T-helper 17 cell (primary cell): ENCODE measurements at places on chromosomes 13 and 19.

- no peak for DNase-seq
Observed at GRCh38 chr13:27923794-27924528, 4.2 kb downstream of the PDX1 start.

GRCh38 chr13:24348385-24348784 is 39.0 kb downstream of the C1QTNF9 start:
- no peak for DNase-seq

DNA sequence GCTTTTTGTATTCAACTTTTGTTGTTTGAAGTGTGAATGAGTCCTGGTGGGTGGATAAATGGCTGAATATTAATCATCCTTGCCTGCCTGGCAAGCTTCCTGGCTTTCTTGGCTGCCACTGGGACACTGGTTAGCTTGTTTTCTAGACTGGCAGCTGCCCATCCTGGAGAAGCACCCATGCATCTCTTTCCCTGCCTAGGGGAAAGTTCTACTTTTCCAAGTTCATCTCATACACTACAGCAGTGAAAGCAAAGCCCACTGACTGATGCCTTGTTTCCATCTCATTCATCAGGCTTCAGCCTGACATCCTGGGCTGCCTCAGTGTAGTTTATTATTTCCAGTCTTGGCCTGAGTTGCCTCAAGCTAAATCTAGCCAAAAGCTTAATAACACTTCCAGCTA is 244.8 kb downstream of the PCDH20 start:
- DNase-seq, result no peak

DNA sequence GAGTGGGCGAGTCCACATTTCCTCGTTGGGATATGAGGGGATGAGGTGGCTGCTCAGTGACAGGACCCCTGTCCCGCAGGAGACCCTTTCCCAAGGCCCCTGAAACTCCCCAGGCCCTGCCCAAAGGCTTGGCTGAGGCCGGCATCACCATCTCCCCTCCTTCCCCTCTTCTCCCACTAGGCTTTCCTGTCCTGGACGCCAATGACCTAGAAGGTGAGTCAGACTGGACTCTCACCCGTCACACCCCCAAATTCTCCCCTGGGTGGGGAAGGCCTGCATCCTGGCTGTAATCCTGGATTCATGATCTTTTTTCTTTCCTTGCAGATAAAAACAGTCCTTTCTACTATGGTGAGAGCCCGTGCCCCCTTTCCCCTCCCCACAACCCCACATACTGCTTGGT is 5.3 kb downstream of the FXYD3 start:
- no peak for DNase-seq

DNA sequence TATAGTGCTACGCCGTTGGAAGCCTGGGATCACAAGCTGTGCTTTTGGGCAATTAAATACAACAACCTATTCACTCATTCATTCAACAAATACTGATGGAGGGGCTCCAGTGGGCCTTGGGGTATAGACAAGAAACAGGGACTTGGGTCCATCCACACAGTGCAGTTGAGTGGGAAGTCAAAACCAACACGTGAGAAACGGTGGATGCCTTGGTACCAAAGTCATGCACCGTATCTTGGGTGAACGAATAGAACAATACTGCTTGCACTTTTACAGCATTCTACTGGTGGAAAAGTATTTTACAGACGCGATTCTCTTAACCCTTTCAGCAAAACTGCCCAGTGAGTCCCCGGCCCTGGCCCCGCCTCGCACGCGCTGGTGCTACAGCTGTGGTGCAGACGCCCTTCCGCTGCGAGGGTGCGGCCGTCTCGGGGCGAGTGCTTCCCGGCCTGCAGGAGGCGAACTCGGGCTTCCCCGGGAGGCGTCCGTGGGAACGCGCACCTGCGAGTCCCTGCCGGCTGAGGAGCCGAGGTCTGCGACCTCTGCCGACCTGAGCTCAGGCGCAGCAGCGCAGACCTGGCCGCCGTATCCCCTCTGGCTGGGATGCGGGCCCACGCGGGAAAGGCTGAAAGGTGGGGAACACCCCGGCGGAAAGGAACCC is 8.3 kb downstream of the TNFRSF19 start:
- peak; percentile 49 for DNase-seq

DNA sequence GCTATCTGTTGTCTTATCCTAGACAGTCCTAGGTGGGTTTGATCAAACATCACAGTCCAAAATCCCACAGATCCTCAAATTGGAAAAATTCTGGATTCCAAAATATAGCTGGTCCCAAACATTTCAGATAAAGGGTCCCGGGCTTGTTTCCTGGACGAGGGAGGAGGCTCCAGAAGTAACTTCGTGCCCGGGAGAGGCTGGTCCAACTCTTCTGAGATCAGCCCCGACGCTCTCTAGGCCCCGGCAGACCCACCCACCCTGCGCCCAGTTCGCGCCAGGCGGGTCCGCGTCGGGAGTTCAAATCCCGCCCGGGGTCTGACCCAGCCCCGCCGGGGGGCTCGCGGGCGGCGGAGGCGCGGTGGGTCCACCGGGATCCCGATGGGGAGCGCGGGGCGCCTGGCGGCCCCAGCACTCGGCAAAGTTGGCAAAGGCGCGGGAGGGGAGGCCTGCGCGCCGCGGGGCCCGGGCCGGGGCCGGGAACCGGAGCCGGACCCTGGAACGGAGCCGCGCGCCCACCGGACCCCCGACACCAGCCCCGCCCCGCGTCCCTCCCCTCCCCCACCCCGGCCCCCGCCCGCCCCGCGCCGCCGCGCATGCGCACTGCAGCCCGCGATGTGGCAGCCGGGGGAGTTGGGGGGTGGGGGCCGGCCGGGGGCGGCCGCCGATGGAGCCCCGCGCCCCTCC is 513 bp downstream of the MIER2 start:
- DNase-seq, result no peak

DNA sequence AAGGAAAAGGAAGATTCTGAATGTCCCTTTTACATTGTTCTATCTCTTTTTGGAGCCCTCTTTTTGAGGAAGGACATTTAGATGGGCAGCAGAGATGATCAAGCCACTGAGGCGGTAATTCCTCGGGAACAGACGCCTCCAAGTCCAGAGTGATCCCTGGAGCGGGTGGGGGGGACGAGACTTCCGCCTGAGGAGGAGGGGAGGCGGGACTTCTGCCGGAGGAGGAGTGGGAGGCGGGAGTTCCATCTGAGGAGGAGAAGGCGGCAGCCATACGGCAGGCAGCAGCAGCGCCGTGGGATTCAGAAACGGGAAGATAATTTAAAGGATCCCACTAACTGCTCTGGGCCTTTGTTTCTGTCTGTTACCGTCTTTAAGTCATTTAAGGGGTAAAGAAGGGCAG is 37.6 kb upstream of the CD177 start:
- DNase-seq, result no peak

GRCh38 chr19:927780-928401 is 2.1 kb downstream of the ARID3A start:
- no peak for DNase-seq

- no peak for DNase-seq
Observed at GRCh38 chr19:10372690-10373089, 7.7 kb downstream of the TYK2 start.

DNA sequence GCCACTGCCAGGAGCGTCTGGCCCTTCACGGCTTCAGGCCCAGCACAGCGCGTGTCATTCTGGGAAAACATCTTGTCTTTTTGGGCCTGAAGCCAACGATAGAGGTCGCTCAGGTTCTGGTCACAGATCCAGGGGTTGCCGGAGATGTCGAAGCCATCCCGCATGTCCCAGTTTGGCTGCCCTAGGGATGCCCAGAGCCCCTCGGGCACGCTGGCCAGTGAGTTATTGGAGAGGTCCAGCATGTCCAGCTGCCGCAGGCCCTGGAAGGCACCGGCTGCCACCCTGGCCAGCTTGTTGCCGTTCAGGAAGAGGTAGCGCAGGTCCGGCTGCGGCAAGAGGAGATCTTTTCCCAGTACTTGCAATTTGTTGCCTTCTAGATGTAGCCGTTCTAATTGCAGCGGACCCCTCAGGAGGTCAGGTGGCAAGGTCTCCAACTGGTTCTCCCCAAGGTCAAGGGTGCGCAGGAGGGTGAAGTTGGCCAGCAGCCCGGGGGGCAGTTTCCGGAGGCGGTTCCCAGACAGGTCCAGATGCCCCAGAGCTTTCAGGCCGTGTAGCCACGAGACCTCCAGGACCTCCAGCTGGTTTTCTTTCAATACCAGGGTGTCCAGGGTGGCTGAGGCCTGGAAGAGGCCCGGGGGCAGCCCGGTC is 1.8 kb downstream of the LRG1 start:
- DNase-seq, result no peak

DNA sequence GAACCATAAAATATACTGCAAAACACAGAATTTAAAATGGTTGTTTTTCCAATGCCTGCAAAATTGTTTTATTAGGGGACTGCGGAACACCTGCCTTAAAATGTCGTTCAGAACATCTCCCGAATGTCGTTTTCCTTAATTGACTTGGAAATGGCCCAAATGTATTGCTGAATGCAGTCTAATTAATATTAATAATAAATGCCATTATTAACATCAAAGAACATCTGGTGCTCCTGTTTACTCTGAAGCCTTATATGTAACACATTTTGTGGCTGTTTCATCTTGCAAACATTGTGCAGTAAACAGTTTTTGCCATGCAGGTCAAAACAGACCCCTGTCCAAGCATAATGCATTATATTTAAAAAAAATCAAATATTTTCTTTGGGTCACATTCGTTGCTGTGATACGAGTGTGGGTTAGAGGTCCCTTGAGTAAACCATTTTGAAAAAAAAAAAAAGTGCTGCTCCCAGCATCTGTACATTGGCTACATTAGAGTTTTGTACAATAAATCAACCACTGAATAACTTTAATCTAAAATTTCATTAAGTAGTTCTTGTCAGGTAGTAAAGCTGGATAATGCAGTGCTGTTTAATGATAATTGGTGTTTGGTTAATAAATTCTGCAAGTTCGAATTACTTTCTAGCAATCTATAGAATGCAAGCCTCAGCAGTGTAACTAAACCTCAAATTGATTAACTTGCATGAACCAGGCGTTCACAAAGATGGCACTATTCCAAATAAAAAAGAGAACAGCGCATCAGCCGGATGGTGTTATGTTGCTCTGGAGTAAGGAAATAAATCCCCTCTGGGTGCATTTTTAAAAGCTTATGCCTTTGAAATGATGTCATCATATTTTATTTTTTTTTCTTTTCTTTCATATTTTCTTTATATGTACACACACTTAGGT is 140.2 kb downstream of the ZNF536 start:
- DNase-seq, result no peak

GRCh38 chr13:66301006-66301405 is 929.1 kb downstream of the PCDH9 start:
- no peak for DNase-seq

- no peak for DNase-seq
Observed at GRCh38 chr19:44571830-44572580, 41.4 kb upstream of the IGSF23 start.

DNA sequence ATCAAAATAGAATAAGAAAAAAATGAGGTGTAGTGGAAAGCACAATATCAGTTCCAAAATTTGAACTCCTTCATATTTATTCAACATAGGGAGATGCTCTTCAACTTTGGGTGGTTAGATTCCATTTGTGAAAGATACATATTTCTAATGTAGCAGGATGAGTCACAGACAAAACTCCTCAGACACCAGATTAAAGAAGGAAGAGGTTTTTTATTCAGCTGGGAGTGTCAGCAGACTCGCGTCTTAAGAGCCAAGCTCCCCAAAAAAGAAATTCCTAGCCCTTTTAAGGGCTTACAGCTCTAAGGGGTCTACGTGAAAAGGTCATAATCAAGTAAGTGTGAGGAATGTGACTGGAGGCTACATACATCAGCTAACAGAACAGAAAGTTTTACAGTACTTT is 6.8 kb upstream of the ZNF765 start:
- DNase-seq, result no peak

- DNase-seq, result no peak
Observed at GRCh38 chr19:10520652-10521318, 3.5 kb upstream of the S1PR5 start.

DNA sequence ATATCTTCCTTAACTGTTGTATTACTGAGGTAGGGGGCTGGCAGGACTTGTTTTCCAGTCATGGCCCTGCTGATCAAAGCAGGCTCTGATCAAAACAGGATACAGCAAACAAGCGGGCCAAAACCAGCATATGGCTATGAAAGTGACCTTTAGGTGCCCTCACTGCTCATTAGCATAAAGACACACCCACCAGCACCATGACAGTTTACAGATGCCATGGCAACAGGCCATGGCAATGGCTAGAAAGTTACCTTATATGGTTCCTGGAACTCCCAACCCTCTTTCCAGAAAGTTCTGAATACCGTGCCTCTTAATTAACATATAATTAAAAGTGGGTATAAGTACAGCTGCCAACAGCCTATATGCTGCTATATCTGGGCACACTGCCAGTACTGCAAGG is 551.4 kb upstream of the SGCG start:
- DNase-seq, result no peak

GRCh38 chr13:53138376-53139036 is 109.9 kb downstream of the OLFM4 start:
- DNase-seq, result no peak

GRCh38 chr13:38636761-38637160 is 50.1 kb upstream of the FREM2 start:
- DNase-seq, result no peak

- no peak for DNase-seq
Observed at GRCh38 chr13:30148171-30148754, 159.1 kb downstream of the KATNAL1 start.

- no peak for DNase-seq
Observed at GRCh38 chr19:23273022-23273589, 22.9 kb upstream of the ZNF724 start.

- peak; percentile 58 for DNase-seq
Observed at GRCh38 chr19:1503089-1503924, 9.5 kb downstream of the ADAMTSL5 start.

DNA sequence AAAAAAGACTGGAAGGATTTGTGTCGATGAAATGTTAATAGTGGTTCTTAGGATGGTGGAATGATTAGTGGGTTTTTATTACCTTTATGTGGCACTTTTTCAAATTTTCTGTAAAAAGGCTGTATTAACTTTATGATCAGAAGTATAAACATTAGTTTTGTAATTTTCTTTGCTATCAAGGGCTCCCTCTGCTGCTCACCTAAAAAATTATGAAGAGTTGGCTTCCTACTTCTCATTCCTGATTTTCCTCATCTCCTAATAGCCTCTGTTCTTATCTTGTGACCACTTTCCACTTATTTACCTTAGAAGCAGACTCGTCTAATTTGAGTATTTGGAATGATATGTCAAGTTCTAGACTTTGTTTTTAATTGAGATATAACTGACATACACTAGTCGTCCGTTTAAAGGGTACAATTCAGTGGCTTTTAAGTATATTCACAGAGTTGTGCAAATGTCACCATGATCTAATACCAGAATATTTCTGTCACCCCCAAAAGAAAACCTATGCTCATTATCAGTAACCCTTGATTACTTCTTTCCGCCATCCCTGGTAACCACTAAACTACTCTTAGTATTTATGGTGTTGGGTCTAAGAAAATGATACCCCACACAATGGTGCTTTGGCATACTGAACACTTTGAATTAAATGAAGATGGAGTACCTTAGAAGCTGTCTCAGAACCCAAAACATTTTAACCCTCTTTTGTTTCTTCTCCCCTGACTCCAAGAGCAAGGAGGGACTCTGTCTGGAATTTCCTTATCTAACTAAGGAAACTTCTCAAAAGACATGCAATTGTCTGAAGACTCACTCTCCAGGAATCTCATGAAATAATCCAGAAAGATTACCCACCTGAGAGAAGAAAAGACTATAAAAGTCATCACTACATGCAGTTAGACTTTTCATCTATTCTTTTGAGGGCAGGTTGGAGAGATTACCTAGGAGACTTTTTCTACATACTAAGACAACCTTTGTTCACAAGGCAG is 311.3 kb downstream of the DLEU7 start:
- no peak for DNase-seq
